Left lung (tissue), 14 donors: ENCODE measurements at places on chromosomes 4 and X. TPM values are rescaled to one million over a fixed set of nuclear protein-coding genes. Genes with fewer than 3 reads are reported as not detected.
A peak's percentile ranks its signal among the peaks of the same experiment; 100 is the strongest.

Gene GLUD2
- 4.0 TPM for polyA plus RNA-seq

DNA sequence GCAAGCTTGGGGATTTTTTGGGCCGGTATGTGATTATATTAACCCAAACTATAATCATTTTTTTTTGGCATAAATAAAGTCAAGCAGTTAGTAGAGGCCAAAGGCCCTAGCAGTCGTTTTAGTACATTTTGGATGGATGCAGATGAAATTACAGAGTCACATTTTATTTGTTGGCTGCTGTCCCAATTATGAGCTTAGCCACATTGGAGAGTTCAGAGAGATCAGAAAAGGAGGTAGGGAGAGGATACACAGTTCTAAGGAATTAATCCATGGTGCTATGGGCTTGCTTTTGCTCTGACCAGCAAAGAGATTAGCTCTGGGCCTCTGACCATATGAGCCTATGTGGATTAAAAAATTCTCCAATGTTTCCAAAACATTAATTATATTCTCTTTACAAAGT, 395.1 kb downstream of the RAPGEF2 start:
- no peak for DNase-seq

DNA sequence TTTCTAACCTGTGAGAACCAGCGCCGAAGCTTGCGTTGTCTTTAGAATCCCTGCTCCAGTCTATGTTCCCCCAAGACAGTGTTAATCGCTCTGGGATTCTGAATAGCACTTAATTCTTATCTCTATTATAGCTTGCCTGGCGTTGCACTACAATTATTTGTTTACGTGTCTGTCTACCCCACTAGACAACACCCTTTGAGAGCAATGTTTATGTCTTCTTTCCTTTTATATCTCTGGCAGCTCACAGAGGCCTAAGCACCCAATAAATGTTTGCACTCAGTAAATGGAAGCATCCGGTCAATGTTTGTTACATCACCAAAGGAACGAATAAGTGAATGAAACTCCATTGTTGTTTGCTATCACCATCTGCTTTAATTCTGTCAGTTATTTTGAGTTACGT, 4.8 kb upstream of the NHS start:
- DNase-seq = no peak

DNA sequence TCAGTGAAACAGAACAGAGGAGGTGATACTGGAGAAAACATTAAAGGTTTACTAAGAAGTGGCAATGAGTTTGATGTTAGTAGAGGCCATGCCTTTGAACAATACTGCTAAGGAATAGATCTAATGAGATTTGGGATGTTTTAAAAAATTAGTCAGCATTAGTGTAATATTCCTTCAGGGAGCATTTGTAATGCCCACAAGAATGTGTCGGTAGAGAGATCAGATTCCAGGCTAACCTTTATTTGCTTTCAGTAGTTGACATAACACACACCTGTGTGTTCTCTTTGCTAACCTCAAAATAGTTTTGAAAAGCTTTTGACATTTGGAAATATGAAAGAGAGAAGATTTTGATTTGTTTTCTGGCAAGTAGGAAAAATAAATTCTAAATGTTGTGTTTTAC, 328.8 kb downstream of the BMPR1B start:
- DNase-seq = peak; percentile 17

GRCh38 chrX:32954125-32954524, 257.2 kb downstream of the DMD start:
- no peak for DNase-seq

Gene GUCY1A1
- 110 TPM for polyA plus RNA-seq

- no peak for DNase-seq
Measured at GRCh38 chr4:77209936-77210335, 52.9 kb downstream of the CCNG2 start.

Gene RBMX
- polyA plus RNA-seq = 425 TPM

GRCh38 chrX:20362268-20363267, 95.9 kb upstream of the RPS6KA3 start:
- no peak for DNase-seq

Gene PHOX2B
- polyA plus RNA-seq = 0.13 TPM

DNA sequence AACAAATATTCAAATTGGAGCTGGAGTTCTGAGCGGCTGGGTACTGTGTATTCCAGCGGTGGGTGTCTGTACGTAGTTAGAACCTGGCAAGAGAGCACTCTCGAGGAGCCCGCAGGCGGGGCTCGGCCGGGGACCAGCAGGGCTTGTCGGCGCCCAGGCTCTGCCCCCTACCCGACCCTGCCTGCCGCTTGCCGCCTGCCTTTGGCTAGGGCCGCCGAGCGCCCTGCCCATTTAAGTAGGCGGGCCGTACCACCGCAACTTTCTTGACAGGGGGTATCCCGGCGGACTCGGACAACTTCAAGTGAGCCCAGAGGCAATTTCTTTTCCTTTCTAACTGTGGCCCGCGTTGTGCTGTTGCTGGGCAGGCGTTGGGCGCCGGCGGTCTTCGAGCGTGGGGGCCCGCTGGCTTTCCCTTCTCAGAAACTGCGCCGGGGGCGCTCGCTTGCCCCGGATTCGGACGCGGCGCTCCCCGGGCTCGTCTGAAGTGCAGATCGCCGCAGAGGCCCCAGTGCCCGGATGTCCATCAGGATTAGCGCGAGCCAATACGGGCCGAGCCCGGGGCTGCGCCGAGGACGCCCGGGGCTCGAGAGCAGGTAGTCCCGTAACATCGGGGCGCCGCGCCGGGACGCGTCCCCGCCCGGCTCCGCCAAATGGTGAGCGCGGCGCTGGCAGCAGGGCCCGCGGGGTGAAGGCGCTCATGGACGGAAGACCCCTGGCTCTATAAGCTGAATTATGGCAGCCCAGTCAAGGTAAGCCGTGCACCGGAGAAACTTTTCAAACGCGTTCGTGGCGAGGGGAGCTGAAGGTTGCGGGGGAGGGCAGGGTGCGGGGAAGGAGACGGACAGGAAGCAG, 72.1 kb downstream of the AFF1 start:
- peak; percentile 94 for DNase-seq

GRCh38 chrX:13022926-13023325, 21.5 kb downstream of the FAM9C start:
- DNase-seq = no peak

GRCh38 chrX:45824471-45824870, 623.8 kb upstream of the DIPK2B start:
- no peak for DNase-seq

DNA sequence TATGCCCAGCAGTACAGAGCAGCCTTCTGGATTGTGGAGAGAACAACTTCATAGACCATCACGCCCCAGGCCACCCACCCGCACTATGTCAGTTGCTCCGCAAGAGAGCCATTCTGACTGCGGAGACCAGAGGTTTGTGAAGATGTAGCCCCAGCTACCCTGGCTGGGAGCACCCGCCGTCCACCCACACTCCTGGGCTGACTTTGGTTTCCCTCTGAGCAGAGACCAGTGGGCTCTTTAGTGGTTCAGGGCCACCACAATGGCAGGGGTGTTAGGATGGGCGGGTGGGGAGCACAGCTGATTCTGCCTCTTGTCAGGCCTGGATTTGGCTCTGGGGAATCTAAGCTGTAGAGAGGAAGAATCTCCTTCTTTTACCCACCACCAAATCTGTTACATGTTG, 313.4 kb downstream of the LDB2 start:
- DNase-seq = no peak

DNA sequence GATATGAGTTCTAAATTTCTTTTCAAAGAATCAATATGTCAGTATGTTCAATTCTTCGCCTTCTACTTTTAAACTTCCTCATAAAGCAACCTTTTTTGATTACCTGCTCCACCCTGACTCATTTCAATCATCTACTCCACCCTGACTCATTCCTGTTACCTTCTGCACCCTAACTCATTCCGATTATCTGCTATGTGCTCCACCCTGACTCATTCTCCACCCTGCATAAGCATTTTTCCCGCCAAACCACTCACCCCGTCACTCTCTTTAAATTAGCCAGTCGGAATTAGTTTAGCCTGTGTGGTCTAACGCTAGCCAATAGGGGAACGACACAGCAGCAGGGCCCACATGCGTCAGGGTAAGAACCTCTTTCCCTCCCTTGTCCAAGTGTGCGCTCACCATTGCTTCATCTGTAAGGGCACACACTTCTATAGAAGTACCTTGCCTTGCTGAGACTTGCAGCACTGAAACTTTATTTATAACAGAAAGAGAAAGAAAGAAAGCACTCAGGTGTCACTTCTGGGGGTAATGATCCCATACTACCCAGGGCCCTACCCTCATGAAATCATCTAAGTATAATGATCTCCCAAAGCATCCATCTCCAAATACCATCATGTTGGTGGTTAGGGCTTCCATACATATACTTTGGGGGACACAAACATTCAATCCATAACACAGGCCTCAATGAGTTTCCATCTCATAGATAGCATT, 875.2 kb downstream of the RAPGEF2 start:
- DNase-seq = no peak

DNA sequence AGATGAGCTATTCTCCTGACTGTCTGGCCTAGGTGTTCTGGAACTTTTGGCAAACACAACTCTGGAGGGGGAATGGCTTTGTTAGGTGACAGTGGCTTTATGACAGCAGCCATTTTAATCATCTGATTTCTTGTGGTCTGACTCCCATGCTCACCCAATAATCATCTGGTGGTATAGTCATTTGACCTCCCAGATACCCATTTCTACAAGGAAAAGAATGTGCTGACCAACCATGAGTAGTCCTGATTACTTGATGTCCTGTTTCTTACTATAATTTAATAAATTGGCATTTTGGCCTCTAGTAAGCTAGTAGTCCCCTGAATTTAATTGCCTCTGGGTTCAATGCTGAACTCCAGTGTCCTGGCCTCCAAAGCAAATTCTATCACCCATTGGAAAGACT, 109.9 kb upstream of the DUSP21 start:
- DNase-seq = no peak

DNA sequence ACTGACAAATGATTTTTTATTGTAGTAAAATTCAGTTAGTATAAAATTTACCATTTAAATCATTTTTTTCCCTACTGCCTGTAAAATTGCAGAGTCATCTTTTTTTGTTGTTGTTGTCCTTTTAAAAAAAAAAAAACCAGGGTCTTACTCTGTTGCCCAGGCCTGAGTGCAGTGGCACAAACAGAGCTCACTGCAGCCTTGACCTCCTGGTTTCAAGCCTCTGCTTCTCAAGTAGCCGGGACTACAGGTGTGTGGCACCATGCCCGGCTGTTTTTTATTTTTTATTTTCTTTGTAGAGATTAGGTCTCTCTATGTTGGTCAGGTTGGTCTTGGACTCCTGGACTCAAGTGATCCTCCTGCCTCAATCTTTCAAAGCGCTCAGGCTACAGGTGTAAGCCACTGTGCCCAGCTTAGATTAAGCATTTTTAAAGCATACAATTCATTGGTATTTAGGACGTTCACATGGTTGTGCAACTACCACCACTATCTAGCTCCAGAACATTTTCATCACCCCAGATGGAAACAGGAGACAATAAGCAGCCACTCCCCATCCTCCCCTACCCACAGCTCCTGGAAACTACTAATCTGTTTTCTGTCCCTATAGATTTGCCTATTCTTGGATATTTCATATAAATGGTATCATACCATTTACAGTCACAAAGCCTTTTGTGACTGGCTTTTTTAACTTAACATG, 59.7 kb upstream of the PGRMC2 start:
- DNase-seq = no peak

- no peak for DNase-seq
Measured at GRCh38 chr4:119209077-119209476, 3.4 kb upstream of the USP53 start.

DNA sequence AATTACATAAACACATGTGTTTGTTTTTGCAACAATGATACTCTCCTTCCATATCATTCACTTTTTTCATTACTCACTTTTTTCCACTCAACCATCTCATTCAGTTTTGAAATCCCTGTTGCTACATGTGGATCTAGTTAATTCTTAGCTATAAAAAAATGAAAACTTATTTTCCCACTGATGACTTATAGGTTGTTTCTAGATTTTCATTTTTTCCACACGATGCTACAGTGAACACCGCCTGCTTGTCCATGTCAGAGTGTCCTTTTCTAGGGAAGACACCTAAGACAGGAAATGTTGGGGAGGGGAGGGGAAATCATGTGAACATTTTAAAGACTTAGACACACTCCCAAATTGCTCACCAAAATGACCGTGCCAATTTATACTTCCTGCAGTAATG, 70.2 kb downstream of the SUPT20HL2 start:
- DNase-seq = no peak

Gene DYNLT3
- 35.6 TPM for polyA plus RNA-seq

GRCh38 chrX:110588164-110588563, 207.5 kb downstream of the CHRDL1 start:
- no peak for DNase-seq

DNA sequence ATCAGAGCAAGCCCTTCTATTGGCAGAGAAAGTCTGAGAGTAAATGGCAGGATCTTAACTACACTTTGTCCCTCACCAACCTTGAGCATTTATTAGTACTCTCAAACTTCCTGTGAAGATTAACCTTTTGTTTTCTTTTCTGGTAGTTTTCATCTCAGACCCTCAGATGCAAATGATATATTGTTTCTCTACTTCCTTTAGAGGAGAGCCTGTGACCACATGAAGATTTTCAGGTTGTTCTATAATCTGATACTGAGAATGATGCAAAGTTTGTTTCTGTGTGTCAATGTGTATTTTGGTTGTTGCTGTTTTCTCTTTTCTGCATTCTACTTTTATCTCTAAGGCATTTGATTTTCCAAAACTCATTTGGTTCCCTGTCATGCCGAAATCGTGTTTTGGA, 165.8 kb upstream of the CYSLTR1 start:
- DNase-seq = no peak

Gene BST1
- polyA plus RNA-seq = 4.1 TPM

- DNase-seq = no peak
Measured at GRCh38 chr4:121009578-121010478, 62.5 kb downstream of the NDNF start.

- DNase-seq = no peak
Measured at GRCh38 chrX:105527759-105528158, 294.6 kb upstream of the NRK start.

DNA sequence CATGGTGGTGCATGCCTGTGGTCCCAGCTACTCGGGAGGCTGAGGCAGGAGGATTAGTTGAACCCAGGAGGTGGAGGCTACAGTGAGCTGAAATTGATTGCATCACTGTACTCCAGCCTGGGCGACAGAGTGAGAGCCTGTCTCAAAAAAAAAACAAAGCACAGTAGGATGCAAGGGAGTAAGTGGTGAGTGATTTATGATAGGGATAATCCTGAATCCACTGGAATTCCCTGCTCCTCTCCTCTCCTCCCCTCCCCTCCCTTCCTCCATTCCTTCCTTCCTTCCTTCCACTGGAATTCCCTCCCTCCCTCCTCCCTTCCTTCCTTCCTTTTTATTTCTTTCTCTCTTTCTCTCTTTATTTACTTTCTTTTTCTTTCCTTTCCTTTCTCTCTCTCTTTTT, 40.9 kb upstream of the NKRF start:
- DNase-seq = no peak

- peak; percentile 87 for DNase-seq
Measured at GRCh38 chrX:103214870-103215424, at the start of gene BEX4. Gene BEX4 (plus strand): TSS chrX:103215108. CDS start chrX:103216154, 1,046 bp downstream.

- DNase-seq = no peak
Measured at GRCh38 chr4:184823014-184823413, 2.8 kb downstream of the ACSL1 start.

Gene ATP11C
- polyA plus RNA-seq = 24.5 TPM

GRCh38 chr4:4764558-4764905, 94.9 kb upstream of the MSX1 start:
- no peak for DNase-seq

Gene TASL
- 1.4 TPM for polyA plus RNA-seq

- peak; percentile 51 for DNase-seq
Measured at GRCh38 chrX:39772057-39772832, 325.5 kb downstream of the BCOR start.

GRCh38 chr4:98939892-98940298, 11.0 kb upstream of the EIF4E start:
- DNase-seq = no peak

Gene MAP9
- 21.6 TPM for polyA plus RNA-seq

- no peak for DNase-seq
Measured at GRCh38 chrX:48835524-48836329, at the start of gene PCSK1N. Gene PCSK1N (minus strand): TSS chrX:48835610. CDS start chrX:48835532, 78 bp downstream.
